ENCODE measurements at places on chromosomes 11 and 22.
A peak's percentile ranks its signal among the peaks of the same experiment; 100 is the strongest.

DNA sequence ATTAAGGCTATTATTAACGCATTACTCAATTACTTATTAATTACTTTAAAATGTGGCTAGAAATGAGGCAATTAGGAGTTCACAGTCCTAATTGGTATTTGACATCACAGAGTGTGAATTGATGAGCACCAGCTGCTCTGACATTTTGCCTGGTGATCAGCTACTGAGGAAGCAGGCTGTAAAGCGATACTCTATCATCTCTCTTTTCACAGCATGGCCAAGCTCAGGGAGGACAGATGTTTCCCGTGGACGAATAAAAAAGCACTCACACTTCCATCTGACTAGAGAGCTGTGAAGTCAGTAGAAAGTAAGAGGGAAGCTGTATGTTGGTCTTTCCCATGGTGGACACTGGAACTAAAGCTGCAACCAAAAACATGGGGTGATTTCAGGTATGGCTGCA lies 29.1 kb upstream of the SYT9 start:
- no peak for DNase-seq

DNA sequence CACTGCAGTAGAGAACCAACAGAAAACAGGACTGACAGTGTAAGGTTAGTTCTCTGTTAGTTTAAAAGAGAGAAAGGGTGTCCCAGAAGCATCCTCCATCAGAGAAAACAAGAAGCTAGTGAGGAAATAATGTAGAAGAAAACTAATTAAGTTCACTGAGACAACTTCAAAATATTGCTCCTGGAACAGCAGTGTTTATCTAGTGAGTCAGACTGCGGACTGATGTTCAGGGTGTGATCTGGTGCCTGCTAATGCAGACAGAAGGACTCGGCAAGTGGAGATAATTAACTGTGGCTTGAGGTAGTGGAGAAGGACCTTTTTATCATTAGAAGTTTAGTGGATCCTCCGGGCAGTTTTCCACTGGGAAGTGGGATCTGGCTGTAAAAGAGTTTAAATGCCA lies 55.4 kb downstream of the CDON start:
- no peak for DNase-seq

DNA sequence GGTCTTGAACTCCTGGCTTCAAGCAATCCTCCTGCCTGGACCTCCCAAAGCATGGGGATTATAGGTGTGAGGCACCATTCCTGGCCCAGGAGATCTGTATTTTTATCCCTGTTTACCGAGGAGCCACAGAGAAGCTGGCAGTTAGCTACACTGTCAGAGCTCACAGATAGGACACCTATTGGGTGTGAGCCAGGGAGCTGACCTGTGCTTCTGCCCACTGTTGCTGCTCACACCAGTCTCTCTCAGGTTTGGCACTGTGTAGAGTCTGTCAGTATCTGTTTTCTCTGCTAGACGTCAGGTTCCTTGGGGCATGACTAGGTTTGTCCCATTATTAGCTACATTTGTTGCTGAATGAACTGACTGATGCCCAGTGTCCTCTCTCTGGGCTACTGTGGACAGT lies 17.5 kb downstream of the PPP6R2 start:
- no peak for DNase-seq

DNA sequence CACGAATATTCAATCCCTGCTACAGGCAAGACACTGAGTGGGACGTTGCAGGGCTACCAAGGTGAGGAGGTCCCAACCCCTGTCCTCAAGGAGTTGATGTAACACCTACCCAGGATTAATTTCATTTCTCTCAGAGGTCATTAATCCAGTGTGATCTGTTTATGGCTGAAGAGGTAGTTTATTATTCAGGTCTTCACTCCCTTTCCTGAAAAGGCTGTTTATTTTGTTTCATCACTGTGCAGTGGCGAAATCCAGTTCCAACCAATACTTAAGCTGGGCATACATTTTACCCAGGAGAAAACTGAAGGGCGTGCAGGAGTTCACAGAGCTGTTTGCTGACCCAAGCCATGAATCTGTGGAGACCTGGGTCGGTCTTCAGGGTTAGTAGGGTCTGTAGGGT lies 2.7 kb upstream of the PTPRJ start:
- no peak for DNase-seq

DNA sequence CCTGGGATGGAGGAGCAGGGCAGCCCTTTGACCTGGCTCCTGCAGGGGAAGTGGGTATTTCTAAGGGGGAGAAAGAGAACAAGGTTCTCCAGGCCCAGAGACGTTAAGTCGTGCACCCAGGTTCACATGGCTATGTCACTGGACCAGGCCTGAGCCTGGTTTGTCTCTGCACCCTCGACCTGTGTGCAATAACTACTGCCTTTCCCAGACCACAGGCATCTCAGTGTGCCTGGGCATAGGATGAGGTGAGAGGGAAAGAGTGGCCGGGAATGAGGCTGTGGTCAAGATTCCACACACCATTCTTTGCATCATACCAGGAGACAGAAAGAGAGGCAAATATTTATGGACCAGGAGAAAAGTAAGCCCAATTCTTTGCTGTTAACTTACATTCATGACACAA lies 66.8 kb downstream of the PRR5L start:
- no peak for DNase-seq

DNA sequence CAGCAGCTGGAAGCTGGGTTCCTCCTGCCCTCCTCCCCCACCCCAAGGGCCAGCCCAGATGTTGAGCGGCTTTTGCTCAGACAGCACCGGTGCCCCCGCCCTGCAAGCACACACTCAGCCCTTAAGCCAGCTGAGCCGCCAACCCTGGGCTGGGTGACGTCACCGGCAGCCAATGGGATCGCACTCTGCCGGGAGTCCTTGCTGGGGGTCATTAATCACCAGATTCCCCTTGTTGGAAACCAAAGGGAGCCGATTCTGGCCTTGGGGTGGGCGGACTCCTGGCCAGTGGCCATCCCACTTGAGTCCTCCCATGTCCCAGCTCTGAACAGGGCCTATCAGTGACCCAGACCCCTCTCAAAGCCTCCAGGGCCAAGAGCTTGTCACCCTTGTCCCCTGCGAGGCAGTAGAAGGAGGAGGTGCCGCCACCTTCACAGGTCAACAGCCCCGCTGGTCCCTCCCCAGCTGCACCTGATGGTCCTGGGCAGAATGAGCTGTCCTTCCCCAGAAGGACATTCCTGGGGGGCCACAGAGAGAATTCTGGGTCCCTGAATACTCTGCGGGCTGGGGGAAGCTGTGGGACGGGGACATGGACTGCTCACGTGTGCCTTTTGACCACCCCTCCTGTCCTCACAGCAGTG lies 7.4 kb downstream of the DUSP8 start:
- peak; percentile 36 for DNase-seq

GRCh38 chr22:23282089-23282501 lies 101.8 kb downstream of the BCR start:
- no peak for DNase-seq

DNA sequence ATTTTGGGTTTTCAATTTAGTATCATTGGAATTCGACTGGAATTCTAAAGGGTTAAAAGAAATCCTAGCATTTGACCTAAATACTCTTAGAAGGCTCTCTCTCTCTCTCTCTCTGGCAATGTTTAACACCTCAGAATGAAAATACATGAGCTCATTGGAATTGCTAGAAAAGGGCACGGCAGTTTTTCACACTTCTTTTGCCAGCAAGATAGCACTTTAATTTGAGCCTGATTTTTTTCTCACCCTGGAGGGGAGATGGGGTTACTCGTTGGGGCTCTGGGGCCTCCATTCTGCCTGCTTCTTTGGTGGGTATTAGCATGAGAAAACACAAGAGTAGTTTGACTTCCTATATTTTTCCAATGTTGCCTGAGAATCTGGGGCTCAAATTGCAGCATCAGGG lies 22.8 kb upstream of the CLMP start:
- DNase-seq = no peak

GRCh38 chr11:14150878-14151277 lies 188.4 kb downstream of the SPON1 start:
- no peak for DNase-seq

GRCh38 chr11:75954039-75954438 lies 139.0 kb downstream of the UVRAG start:
- no peak for DNase-seq

Data from suppressor macrophage treated with lipopolysaccharide for 4 hours (primary cell).